Hair follicular keratinocyte (primary cell): ENCODE measurements at places on chromosomes 7 and 10. TPM values are rescaled to one million over a fixed set of nuclear protein-coding genes. Genes with fewer than 3 reads are reported as not detected.

The TCF7L2 gene
- total RNA-seq: 1.6 and 7.7 TPM in 2 replicates

The VPS37D gene
- total RNA-seq: 2.3 and 2.9 TPM in 2 replicates

The ABCB4 gene
- total RNA-seq: not detected in 2 replicates

The TDRD1 gene
- total RNA-seq: 0.31 and 0.76 TPM in 2 replicates

The PDIA4 gene
- 585 and 697 TPM in 2 replicates for total RNA-seq
